ENCODE measurements at places on chromosomes 12 and 14.

GRCh38 chr12:92297932-92298696, 152.5 kb upstream of the BTG1 start:
- DNase-seq: peak; percentile 78

- no peak for DNase-seq
Observed at GRCh38 chr12:76636121-76636692, 76.6 kb upstream of the OSBPL8 start.

DNA sequence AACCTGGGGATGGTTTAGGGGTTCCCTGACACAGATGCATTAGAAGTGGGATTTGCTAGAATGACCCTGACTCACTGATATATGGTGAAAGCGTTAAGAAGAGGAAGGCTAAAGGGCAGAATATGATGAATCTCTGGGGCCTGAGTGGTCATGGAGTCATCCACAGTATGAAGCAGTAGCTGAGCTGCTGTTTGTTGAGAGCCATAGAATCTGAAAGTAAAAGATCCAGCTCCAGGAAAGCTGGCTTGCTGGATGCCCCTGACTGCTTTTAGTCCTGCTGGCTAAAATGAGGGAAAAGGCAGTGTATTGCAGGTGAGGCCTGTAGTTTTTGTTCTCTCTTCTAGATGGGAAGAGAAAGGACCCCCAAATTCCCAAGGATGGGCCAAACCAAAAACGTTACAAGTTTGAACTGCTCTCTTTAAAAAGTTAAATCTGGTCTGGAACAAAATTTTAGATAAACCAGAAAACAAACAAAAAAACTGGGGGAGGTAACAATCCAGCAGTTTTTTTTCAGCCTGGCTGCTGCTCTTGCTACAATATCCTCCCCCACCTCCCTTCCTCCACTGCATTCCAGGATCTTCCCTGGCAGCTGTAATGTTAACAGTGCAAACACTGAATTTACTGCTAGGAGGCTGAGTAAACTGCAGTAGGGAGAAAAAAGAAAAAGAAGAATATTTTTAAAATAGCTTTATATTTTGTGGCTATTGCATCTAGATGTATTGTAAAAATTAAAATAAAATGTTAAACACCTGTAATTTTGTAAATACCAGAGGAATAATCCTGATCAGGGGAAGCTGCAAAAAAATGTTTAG, 16.5 kb downstream of the SEL1L start:
- DNase-seq: peak; percentile 34

- no peak for DNase-seq
Observed at GRCh38 chr12:42923583-42923982, 334.0 kb upstream of the PRICKLE1 start.

DNA sequence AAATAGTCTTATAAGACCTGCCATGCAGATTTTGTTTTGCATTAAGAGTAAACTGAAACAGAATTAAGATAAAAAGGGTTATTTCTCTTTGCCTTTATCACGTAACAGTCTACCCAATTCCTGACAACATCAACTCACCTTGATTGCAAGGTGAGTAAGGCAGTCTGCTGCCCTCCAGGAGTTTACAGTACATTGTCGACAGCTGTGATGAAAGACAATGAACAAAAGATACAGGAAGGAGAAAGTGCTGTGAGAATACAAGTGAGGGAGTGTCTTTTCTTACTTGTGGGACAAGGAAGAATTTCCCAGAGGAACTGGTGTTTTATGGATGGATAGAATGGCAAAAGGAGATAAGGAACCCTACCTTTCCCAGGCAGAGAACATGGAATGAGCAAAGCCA, 101.0 kb downstream of the RTN1 start:
- DNase-seq: no peak

GRCh38 chr12:62129291-62129690, 130.9 kb upstream of the USP15 start:
- DNase-seq: no peak

DNA sequence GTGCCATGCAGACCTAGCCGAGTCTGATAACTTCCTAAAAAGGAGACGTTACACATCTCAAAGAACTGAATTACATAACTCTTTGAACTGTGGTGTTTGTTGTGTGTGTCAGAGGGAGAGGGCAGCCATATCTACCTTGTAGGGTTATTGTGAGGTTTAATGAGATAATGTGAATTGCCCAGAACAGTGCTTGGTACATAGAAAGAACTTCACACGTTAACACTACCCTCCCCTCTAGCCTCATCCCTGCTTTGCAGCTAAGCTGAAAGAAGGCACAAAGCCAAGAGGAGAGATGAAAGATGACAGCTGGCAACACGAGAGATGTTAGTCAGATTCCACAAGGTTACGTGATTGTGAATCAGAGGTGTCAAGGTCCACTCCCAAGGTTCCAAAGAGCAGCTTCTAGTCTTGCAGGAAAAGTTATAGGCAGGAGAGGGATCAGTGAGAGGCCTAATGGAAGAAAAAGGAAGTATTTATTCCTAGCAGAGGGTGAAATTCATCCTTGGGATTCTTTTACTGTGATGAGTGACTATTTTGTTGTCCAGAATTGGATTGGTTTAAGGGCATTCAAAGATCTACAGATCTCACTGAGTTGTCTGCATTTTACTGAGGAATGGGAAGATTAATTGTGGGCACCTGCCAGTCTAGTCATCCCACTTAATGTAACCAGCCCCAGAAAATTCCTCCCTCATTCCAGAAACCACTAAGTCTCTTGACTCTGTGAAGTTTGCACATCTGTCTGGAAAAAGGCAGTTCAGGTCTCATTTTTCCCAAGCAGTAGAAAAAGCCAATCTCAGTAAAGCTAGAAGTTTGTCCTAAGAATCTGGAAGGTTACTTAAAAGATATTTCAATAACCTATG, 25.9 kb upstream of the WNK1 start:
- DNase-seq: peak; percentile 17

- DNase-seq: peak; percentile 96
Observed at GRCh38 chr12:129753586-129753985, 150.2 kb downstream of the TMEM132D start.

DNA sequence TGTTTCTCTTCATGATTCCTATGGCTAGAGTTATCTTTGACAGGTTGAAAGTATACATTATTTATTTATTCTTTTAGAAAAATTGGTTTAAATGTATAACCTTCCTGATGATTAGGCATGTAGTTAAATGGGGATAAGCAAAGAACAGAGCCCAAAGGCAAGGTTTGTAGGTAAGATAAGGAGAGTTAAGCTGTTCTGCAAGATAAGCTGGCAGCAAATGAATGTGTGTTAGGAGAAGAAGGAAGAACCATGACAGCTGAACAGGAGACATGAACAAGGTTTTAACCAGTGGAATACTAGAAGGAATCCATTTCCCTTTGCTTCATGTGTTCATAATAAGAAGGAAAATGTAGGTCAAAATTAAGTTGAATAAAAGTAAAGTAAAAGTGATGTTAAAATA, 1330.1 kb upstream of the USP15 start:
- DNase-seq: no peak

DNA sequence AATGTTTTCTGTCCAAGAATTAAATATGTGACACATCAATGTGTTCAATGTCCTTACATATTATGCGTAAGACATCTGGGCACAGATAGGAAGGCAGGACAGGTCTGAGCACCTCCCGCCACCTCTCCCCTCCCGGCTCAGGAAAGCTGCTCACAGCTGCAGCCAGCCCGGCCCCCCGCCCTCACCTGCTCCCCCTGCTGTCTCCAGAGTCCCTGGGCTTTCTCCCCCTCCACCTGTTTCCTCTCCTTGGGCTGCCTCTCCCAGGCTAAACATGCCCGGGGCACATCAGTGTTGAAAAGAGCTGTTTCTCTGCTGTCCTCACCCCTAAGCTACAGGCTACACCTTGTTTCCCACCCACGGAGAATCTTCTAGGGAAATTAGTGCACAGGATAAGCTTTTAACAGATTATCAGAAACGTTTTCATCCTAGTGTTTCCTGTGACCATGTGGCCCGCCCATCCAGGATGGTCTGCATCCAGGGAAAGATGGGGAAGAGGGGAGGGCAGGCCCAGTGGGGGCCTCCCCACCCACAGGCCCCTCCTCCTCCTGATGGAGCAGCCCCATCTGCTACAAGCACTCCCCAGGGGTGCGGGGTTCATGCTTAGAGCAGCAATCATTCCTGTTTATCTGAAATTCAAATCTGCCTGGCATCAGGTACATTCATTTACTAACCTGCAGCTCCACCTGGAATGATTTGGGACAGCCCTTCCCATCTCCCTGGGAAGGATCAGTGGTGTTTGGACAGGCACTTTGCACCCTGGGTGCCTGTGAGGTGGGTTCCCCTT, 273.8 kb upstream of the SFSWAP start:
- DNase-seq: no peak

- no peak for DNase-seq
Observed at GRCh38 chr14:92651106-92651757, 97.2 kb downstream of the LGMN start.

GRCh38 chr12:26631846-26632245, 201.1 kb downstream of the ITPR2 start:
- peak; percentile 68 for DNase-seq

DNA sequence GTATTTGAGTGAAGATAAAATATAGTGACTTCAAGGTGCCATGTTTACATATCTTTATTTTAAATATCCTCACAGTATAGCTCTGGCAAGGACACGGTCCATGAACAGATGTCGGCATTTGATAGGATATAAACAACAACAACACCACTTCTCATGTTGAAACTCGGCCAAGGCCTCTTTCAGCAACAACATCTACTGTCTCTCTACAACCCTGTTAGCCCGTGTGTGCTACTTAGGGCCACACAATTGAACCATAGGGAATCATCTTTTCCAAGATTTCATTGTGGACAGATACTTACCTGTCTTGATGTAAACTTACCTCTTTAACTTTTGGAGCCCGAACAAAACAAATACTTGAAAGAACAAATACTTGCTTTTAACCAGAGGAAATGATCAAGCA, 168.7 kb upstream of the SSTR1 start:
- DNase-seq: no peak

GRCh38 chr12:77049767-77050353, 15.5 kb downstream of the E2F7 start:
- DNase-seq: peak; percentile 63

- DNase-seq: peak; percentile 78
Observed at GRCh38 chr12:43407816-43408645, 144.0 kb downstream of the ADAMTS20 start.

DNA sequence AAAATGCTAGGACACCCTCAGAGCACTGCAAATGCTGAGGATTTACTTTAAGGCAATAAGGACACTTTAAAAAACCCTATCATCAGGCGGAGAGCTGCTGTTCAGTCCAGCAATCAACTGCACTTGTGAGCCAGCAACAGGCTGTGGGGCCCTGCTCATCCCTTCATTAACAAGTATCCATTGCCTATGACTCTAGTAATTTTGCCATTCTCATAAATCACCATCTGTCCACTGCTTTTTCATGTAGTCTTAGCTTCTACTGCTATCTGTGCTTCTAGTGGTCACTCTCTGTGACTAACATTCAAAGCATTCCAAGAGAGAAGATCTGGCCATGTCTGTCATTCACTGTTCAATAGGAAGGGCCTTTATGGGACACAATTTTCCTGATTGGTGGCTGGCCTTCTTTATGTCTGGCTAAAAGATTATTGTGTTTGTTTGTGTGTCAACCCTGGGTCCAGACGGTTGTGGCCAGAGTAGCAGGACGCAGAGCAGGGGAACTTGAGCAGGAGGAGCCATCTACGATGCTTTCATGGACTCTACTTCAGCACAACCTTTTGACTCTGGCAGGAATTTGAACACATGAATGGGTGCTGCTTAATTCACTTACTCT, 3.6 kb upstream of the KRAS start:
- DNase-seq: peak; percentile 62

DNA sequence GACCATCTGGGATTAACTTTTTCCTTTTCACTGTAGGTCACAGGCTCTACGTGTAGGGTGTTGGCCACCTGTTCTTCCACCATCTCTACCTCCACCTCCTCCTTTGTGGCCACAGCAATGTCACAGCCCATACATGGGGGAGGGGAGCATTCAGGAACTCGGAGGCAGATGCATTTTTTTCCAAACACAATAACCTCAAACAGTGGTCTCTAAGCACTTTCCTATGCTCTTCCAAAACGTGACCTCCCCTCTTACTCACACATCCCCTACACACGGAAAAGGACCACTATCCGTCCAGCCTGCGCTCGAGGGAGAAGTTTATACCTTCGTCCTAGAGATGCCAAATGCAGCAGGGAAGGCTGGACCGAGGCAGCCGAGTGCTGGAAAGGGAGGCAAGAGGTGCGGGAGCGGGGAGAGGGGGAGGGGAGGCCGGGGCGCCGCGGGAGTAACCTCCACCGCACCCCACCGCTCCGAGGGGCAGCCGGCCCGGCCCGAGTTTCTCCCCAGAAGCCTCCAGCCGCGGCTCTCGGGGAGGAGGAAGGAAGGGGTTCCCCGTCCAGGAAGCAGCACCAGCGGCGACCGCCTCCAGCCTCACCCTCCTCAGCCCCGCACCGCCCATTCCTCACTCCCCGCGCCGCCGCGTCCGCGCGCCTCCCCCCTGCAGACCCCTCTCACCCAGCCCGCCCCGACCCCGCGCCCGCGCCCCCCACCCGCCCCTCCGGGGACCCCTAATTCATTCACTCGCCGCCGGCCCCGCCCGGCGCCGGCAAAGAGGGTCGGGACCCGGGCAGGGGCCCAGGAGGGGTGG, 594 bp downstream of the KRAS start:
- DNase-seq: peak; percentile 24

- peak; percentile 65 for DNase-seq
Observed at GRCh38 chr14:59337141-59337611, 128.0 kb downstream of the GPR135 start.

GRCh38 chr12:82414044-82414443, 55.7 kb downstream of the METTL25 start:
- DNase-seq: no peak

DNA sequence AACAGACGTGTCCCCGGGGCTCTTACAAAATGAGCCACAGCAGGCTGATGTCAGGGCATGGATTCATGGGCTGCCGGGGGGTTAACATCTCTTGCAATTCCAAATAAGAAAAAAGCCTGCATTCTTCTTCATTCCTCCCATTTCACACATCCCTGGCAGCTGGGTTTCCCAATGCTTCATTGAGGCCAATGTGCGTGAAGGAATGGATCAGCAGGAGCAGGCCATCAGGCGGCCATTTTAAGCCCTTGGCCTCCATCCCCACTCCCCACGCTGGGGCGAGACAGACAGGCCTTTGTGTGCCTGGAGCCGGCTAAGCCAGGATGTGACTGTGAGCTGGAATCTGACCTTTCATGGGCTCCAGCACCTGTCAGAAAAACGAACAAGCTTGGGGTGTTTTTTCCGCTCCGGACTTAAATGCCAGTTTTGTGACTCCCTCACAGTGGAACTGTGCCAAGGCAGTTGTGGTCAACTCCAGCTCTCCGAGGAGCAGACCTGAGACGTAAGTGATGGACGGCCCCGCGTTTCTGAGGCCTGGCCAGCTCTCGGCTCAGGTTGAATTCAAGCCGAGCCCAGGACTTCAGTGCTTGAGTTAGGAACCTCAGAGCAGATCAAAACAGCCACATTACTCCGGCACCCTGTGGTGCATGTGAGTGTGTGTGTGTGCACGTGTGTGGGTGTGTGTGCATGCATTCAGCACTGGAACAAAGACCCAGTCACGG, 133.1 kb downstream of the TMEM30B start:
- peak; percentile 76 for DNase-seq

- DNase-seq: no peak
Observed at GRCh38 chr14:101591121-101591520, 29.8 kb downstream of the DIO3 start.
